SK-MEL-5 (cell line): ENCODE measurements at places on chromosomes 3 and 15.

- no peak for DNase-seq
These were observed 15.8 kb downstream of the TRAT1 start for GRCh38 chr3:108838436-108838835.

- no peak for DNase-seq
These were observed 210.8 kb downstream of the STT3B start for GRCh38 chr3:31743331-31744089.

GRCh38 chr3:48155122-48155521, 33.1 kb downstream of the CDC25A start:
- DNase-seq, result no peak

GRCh38 chr3:188944108-188944507, 227.7 kb upstream of the TPRG1 start:
- no peak for DNase-seq

GRCh38 chr15:63698692-63699091, 101.5 kb downstream of the FBXL22 start:
- no peak for DNase-seq

DNA sequence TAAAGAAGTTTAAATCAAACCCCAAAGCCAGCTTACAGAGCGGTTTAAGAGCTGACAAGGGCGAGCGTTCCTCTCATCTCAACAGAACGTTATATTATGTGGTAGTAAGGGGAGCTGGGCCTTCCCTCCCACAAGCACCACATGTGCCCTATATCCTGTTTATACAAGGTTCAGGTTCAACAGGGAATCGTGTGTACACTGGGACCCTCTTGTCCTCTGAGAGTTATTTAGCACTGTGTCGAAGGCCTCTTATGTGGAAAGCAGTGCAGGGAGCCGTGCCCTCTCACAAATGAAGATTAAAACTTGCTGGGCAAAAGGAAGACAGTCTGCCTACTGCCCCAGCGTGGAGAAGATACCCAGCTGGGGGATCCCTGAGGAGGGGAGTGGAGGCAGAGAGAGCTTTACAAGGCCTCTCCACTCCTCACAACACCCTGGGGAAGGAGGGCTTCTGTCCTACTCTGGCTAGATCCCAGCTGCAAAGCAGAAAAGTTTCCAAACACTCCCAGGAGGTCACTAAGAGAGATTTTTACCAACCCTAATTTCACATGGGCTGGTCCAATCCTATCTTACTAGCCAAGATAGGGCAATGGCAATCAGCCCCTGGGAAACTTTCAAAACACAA, 2.9 kb downstream of the TLE3 start:
- no peak for DNase-seq
